ENCODE measurements at places on chromosomes 13 and 19. TPM values are rescaled to one million over a fixed set of nuclear protein-coding genes. Genes with fewer than 3 reads are reported as not detected.
A peak's percentile ranks its signal among the peaks of the same experiment; 100 is the strongest.

DNA sequence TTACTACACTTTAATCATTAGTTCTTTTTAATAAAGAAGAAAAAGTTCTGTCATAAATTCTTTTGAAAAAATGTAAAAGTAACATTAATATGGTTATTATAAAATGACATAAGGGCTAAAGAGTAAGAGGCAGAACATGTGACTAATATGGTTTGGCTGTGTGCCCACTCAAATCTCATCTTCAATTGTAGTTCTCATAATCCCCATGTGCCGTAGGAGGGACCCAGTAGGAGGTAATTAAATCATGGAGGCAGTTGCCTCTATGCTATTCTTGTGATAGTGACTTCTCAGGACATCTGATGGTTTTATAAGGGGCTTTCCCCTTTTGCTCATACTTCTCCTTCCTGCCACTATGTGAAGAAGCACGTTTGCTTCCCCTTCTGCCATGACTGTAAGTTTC, 104.5 kb downstream of the UGGT2 start:
- no peak for DNase-seq

DNA sequence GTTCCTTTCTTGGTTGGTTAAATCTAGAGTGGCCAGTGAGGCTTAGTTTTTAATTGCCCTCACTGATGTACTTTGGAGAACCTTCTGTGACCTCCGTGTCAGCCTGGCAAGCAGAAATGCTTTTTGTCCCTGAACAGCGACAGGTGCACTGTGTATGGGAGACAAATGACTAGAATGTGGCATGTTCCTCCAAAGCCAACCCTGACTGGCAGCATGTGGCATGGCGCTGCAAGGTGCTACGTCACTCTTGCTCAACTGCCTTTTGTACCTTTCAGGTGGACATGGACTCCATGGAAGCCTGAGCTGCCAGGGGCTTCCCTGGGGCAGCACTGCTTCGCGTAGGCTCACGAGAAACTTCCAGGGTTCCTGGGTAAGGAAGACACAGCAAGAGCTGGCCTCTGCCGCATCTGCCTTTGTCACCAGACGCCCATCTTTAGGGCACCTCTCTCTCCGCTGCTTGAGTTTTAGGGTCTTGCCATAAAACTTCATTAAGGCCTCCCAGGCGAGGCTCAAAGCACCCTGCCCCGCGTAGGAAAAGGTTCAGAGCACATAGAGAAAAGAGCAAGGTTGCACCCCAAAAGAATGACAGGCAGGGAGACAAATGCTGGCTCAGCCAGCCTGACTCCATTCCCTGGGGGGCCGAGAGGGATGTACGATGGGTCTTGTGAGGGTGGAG, 167.1 kb upstream of the SOX1 start:
- DNase-seq: no peak

GRCh38 chr19:10292789-10293636, 3.3 kb downstream of the ICAM5 start:
- no peak for DNase-seq

- DNase-seq: no peak
Measured at GRCh38 chr13:28136916-28137315, 1.4 kb upstream of the PAN3 start.

GRCh38 chr19:55206664-55207500, 2.4 kb downstream of the PTPRH start:
- peak; percentile 93 for DNase-seq

The PINLYP gene
- total RNA-seq: 5.9 TPM

DNA sequence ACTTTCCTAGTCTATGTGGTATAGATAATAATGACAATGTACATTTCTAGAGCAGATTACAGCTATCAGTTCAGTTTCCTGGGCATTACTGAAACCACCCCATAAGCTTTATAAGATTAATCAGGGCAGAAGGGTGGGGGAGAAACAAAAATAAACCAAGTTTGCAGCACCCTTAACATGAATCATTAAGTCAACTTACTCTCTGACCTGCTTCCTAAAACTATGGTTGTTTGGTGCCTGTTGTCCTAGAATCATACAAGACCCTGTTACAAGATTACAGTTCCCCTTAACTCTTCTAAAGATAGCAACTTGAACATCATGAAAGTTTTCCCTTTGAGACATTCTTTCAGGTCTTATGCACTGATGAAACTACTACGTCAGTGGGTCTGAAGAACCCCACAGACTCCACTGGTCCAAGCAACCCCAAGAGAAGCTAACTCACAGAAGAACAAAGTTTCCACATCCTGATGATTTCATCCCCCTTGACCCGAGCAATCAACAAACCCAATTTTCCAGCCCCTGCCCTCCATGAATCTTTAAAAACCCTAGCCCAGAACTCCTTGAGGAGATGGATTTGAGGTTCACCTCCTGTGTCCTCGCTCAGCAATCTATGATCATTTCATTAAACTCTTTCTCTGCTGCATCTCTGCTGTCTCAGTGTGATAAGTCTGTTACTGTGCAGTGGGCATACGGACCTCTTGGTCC, 336.5 kb downstream of the FOXO1 start:
- DNase-seq: peak; percentile 87

DNA sequence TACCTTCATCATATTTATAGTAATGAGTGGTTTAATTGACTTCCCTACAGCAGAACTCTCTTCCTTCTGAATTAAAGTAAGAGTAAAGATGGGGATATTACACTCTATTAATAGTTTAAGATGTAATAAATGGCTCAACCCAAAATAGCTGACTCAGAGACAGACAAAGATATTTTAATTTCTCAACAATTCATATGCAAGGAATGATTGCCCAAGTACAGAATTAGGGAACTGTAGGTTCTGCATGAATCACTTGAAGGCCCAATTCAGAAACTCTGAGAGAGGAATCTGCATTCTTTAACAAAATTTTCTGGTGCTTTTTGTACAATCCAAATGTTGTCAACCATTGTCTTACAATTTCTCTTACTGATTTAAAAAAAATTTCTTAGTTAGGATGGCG, 42.9 kb upstream of the PCDH9 start:
- DNase-seq: no peak
